Dorsolateral prefrontal cortex (tissue), 122 donors: ENCODE measurements at places on chromosomes 6 and 20. TPM values are rescaled to one million over a fixed set of nuclear protein-coding genes. Genes with fewer than 3 reads are reported as not detected.

The BAK1 gene
- 13.3 TPM for total RNA-seq

The TMEM74B gene
- total RNA-seq: 12.3 TPM

The GPX5 gene
- not detected for total RNA-seq

The NKX2-2 gene
- total RNA-seq: 17.5 TPM

The CRISP3 gene
- 0.89 TPM for total RNA-seq

The C6orf58 gene
- total RNA-seq: not detected

The PGK2 gene
- total RNA-seq: not detected

The FOXO3 gene
- 108 TPM for total RNA-seq

The SRF gene
- total RNA-seq: 21.5 TPM

The SLC22A3 gene
- 3.5 TPM for total RNA-seq

The HCRTR2 gene
- 1.1 TPM for total RNA-seq

The MANEA gene
- total RNA-seq: 9.0 TPM

The SNAP91 gene
- total RNA-seq: 223 TPM

The ZBTB12 gene
- total RNA-seq: 6.2 TPM

The C6orf118 gene
- total RNA-seq: 1.5 TPM

The GLP1R gene
- total RNA-seq: not detected

The SLC17A2 gene
- total RNA-seq: not detected

The RUNX2 gene
- 5.0 TPM for total RNA-seq

The CDH4 gene
- 14.3 TPM for total RNA-seq

The GJA10 gene
- not detected for total RNA-seq

The COL9A3 gene
- 39.1 TPM for total RNA-seq

The NFATC2 gene
- 4.1 TPM for total RNA-seq

The C6orf15 gene
- total RNA-seq: not detected

The CGAS gene
- total RNA-seq: 1.4 TPM

The FHL5 gene
- 2.9 TPM for total RNA-seq

The HSD17B8 gene
- total RNA-seq: 3.0 TPM

The HACE1 gene
- total RNA-seq: 56.7 TPM

The GSTA3 gene
- not detected for total RNA-seq

The PAX1 gene
- not detected for total RNA-seq

The GCNT2 gene
- total RNA-seq: 5.3 TPM

The ABHD16B gene
- total RNA-seq: not detected

The KIZ gene
- 44.7 TPM for total RNA-seq

The GMPR gene
- total RNA-seq: 16.4 TPM

The DDO gene
- total RNA-seq: 3.9 TPM

The OLIG3 gene
- total RNA-seq: not detected
